ENCODE measurements at places on chromosomes 5 and 9.

DNA sequence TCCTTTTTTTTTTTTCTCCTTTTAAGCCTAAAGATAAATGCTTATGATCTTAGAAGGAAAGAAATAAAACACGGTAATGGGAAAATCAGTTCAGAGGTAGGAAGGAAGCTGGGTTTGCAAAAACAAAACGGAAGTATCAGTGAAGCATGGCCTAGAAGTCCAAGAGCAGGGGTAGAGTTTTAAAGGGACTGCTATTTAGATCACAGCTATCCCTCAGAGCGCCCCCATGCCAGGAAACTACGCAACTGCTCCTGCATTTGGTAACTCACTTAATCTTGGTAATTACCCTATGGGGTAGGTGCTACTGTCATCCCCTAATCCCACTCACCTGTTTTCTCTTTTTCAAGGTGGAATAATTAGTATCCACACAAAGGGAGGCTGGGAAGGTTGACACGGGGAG lies 16.0 kb downstream of the TLE1 start:
- H3K36me3 ChIP-seq = no peaks in the 10 kb centered on the region
- no peak overlapping the region for H3K4me3 ChIP-seq
- no peaks in the 10 kb centered on the region for H3K27me3 ChIP-seq
- DNase-seq = no peak

DNA sequence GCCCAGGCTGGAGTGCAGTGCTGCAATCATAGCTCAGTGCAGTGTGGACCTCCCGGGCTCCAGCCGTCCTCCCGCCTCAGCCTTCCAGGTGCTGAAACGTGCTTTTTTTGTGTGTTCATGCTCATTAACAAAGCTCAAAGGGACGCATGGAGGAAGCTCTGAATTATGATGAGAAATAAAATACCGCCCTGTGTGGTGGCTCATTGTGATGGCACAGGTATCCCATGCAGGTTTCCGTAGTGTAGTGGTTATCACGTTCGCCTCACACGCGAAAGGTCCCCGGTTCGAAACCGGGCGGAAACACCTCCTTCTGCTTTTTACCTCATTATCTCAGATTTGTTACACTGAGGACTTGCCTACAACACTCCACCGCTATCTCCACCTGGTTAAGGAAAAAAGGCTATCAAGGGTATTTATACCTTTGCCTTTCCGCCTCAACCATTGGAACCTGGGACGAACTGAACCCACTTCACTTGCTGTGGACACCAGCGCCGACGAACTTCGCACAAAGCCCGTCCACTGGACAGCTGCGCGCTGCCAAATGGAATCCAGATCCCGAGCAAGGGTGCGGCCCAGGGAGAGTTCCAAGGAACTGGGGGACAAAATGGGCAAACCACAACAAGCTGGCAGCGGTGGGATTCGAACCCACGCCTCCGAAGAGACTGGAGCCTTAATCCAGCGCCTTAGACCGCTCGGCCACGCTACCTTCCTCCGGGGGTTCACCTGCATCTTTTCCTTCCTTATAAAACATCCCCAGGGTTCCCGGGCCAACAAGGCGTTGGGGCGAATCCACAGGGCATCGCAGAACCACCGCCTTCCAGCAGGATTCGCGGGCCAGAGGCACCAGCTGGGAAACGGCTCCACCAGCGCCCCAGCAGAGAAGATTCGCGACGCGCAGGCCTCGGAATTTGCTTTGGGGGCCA lies 26.3 kb downstream of the OR2V2 start:
- peaks cover 18% of the 10 kb centered on the region for H3K4me1 ChIP-seq
- H3K4me3 ChIP-seq = peak overlapping the region; percentile 32
- peak; percentile 71 for DNase-seq
- no peaks in the 10 kb centered on the region for H3K36me3 ChIP-seq
- H3K27ac ChIP-seq = no peak overlapping the region

DNA sequence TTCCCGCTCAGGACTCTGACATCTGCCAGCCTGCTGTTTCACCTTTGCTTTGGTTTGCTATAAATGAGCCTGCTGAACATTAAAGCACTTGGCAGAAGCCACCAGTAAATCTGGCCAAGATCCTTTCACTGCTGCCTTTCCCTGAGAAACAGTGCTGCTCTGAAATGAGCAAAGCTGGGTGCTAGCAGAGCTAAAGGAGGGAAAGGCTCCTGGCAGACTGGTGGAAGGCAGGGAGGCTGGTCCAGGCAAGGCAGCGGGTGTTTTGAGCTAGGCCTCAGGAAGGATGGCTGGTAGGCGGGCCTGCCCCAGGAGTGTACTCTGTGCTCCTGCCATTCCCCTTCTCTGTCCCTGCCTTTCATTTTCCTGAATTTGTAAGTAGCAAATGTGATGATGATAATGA lies 52.5 kb upstream of the PTGS1 start:
- no peak overlapping the region for H3K4me3 ChIP-seq
- H3K27me3 ChIP-seq = no peaks in the 10 kb centered on the region
- no peak for DNase-seq
- no peaks in the 10 kb centered on the region for H3K4me1 ChIP-seq
- H3K27ac ChIP-seq = no peak overlapping the region

DNA sequence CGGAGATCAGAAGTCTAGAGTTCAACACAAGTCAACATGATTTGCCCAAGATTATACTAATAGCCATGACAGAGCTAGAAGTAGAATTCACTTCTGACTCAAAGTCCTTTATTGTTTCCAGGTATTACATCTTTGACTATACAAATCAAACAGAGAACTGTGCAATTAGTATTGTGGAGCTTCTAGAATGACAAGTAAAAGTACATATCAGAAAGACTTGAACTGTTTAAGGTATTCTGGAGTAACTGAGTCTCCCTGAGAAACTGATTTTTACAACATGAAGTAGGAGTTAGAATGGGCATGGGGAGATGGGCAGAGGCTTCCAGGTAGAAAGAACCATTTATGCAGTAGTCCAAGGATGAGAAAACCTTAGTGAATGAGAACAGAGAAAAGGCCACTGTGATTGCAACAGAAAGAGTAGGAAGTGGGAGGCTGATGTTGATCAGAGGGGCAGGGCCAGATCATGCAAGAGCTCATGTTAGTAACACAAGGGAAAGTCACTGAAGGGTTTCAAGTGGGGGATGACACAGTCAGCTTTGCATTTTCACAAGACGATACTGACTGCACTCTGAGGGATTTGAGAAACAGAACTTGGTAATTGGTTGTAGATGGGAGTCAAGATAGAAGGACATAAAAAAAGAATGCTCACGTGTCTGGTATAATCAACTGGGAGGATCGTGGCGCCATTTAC lies 280.7 kb downstream of the RFX3 start:
- no peak overlapping the region for H3K27ac ChIP-seq
- H3K4me1 ChIP-seq = no peaks in the 10 kb centered on the region
- H3K4me3 ChIP-seq = no peak overlapping the region
- peaks cover 4% of the 10 kb centered on the region for H3K36me3 ChIP-seq

DNA sequence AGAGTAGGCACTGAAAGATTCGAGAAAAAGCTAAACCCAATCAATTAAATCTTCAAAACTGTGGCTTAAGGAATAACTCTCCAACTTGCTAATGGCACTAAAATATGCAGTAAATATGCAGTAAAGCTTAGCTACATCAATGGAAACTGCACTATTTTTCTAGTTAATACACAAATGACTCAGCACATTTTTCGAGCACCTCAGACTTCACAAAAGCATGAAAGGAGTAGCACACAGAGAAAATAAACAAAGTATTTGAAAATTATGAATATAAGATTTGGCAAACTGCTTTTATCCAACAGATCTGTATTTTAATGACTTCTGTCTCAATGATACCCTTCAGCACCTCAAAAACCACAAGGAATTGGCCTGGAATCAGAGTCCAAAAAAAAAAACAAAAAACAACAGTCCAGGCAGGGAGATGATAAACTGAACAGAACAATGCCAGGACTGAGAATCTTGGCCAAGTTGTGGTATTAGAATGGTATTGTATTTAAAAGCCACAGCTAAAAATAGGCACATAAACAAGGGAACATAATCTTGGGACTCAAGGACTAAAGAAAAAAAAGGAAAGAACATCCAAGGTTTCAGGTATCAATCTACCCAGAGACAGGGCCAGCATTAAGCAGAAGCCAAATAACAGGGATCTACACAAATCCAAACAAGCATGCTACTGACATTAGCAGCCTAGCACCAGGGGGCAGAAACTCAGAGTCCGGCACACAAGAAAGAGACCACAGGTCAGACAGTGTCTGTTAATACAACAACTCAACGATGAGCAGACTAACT lies 21.4 kb downstream of the TMEM245 start:
- no peaks in the 10 kb centered on the region for H3K27me3 ChIP-seq
- no peak for DNase-seq
- H3K27ac ChIP-seq = no peak overlapping the region

DNA sequence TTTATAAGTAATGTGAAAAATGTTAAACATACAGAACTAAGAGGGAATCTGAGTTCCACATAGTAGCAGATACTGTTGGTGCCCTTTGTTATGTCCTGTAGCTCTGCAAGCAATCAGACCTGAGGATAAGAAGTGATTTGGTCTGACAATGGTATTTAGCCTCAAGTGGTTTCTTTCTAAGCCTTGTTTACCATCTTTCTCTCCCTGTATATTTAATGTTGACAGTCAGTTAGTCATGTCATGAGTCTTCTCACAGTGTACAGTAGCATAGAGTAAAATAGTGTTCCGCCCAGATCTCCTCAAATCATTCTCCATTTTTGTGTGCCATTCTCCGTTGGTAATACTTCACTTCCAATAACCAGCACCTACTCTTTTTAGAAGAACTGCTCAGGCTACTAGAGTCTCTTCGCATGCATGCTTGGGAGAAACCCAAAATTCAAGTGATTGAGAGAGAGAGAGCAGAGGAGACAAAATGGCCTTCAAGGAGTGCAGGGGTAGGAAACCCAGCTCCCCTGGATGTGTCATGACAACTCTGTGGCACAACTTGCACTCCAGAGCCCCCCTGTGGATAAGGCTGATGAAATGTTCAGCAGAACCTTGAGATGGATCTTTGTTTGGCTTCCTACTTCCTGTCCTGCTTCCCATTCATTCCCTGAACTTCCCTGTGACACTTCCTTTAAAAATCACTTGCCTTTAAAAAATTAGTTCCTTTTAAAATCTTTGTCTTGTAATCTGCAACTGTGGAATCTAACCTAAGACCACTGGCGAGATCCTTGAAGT lies 129.2 kb upstream of the FST start:
- H3K27ac ChIP-seq = no peak overlapping the region
- DNase-seq = no peak
- no peaks in the 10 kb centered on the region for H3K36me3 ChIP-seq
- H3K4me1 ChIP-seq = no peaks in the 10 kb centered on the region
- H3K27me3 ChIP-seq = no peaks in the 10 kb centered on the region

- H3K27ac ChIP-seq = no peak overlapping the region
- DNase-seq = no peak
- no peak overlapping the region for H3K4me3 ChIP-seq
- no peaks in the 10 kb centered on the region for H3K36me3 ChIP-seq
These were observed 73.0 kb downstream of the OSTF1 start for GRCh38 chr9:75161116-75161857.

- no peak for DNase-seq
- no peaks in the 10 kb centered on the region for H3K4me1 ChIP-seq
- no peak overlapping the region for H3K27ac ChIP-seq
These were observed 52.4 kb downstream of the HMGCR start for GRCh38 chr5:75389430-75389829.

GRCh38 chr9:29285818-29286217 lies 1712.5 kb upstream of the C9orf72 start:
- no peak overlapping the region for H3K27ac ChIP-seq
- no peaks in the 10 kb centered on the region for H3K36me3 ChIP-seq
- H3K27me3 ChIP-seq = no peaks in the 10 kb centered on the region

- peaks cover 3% of the 10 kb centered on the region for H3K4me1 ChIP-seq
- DNase-seq = no peak
- no peaks in the 10 kb centered on the region for H3K36me3 ChIP-seq
- H3K27ac ChIP-seq = no peak overlapping the region
- no peaks in the 10 kb centered on the region for H3K27me3 ChIP-seq
These were observed 41.2 kb upstream of the CTSL start for GRCh38 chr9:87684627-87685219.

- H3K4me3 ChIP-seq = no peak overlapping the region
- no peak overlapping the region for H3K27ac ChIP-seq
- no peaks in the 10 kb centered on the region for H3K4me1 ChIP-seq
- no peaks in the 10 kb centered on the region for H3K36me3 ChIP-seq
- H3K27me3 ChIP-seq = no peaks in the 10 kb centered on the region
These were observed 247.0 kb upstream of the IRX4 start for GRCh38 chr5:2129568-2130272.

DNA sequence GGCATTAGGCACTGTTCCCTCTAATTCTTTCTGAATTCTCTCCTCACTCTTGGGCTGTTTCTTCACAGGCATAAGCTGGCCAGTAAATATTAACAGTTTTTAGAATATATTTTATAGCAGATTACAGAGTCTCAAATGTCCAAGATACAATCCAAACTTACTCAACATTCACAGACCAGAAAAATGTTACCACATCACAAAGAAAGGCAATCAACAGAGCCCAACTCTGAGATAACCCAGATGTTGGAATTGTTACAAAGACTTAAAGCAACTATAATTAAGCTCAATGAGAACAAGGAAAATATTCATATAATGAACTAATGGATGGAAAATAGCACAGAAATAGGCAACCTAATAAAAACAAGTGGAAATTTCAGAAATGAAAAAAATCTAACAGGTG lies 401.1 kb upstream of the RGMB start:
- no peak overlapping the region for H3K27ac ChIP-seq
- H3K4me1 ChIP-seq = no peaks in the 10 kb centered on the region
- no peak overlapping the region for H3K4me3 ChIP-seq

DNA sequence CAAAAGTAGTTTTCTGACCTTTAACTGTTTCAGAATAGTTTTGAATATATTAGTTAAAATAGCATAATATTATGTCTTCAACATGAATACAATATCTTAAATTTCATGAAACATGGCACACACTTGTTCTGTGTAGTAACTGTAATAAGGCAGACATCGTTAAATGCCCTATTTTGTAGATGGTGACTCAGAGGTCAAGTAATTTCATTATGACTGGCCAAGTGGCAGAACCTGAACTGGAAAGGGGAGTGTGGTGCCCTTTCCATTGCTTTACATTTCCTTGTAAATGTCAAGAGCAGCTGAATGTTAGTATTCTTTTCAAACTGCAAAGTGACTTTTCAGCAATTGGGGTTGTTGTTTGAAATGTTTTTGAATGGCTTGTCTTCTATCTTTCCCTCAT lies 201.2 kb upstream of the CDKN2B start:
- no peaks in the 10 kb centered on the region for H3K36me3 ChIP-seq
- H3K27ac ChIP-seq = no peak overlapping the region
- H3K27me3 ChIP-seq = no peaks in the 10 kb centered on the region
- H3K4me3 ChIP-seq = no peak overlapping the region
